Stimulated activated naive CD8-positive, alpha-beta T cell treated with anti-CD3 and anti-CD28 coated beads, Interleukin-15, Interleukin-2, amounts not matched to agents 100 U/mL and 50 U/mL, for 24 hours (primary cell): ENCODE measurements at places on chromosomes 5 and 9.

- DNase-seq, result no peak
Measured at GRCh38 chr9:94478755-94479730, 75.8 kb upstream of the PCAT7 start.

DNA sequence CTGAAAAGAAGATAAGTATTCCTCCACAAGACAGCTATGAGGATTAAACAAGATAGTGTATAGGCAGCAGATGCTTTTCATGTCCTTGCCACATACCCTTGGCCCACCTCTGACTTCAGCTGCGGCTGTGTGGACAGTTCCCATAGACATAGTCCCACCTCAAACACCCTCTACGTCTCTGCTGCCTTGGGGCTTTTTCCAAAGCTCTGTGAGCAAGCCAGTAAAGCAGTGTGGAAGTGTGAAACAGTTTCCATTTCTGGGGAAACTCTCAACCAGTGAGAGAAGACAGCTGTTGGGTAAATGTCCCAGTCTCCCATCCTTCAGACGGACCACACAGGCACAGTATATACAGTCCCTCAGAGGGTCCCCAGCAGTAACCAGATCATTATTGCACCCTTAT is 125.5 kb downstream of the CDK5RAP2 start:
- DNase-seq, result no peak

- DNase-seq, result no peak
Measured at GRCh38 chr9:35273591-35273990, 111.8 kb downstream of the UNC13B start.

DNA sequence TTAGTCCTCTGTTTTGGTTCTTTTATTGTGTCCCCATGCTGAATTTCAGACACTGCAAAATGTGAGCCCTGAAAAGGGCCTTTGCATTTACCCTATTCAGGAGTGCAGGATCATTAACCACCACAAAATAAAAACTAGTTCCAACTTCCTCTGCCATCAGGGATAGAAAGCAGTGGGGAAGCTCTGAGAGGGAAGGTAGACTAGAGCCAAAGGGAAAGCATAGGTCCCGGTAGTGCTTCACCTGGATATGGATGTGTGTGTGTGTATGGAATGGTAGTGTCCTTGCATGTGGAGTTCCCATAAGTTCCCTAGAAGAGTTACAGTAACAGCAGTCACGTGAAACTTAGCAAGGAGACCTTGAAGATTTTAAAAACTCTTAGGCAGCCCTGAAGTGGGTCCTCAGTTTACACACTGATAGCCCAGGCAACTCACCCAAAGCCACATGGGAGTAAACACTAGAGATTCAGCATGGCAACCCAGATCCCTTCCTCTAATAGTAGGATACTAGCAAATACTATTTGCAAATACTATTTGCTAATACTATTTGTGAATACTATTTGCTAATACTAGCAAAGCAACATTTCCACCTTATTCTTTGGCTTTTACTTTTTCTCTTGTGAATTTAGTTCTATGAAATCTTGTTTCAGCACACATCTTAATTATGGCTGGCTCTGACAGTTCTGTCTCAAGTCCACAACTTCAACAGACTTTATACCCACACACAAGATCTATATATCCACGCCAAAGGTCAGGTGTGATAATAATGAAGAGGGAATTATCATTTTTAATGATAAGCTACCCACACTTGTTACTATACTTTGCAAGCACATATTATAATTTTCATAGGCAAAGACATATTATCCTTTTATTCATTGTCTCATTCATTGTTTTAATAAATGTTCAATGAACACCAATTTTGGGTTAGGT is 70.4 kb upstream of the IFNE start:
- DNase-seq, result no peak

- no peak for DNase-seq
Measured at GRCh38 chr9:5813824-5814223, 19.1 kb downstream of the ERMP1 start.

- no peak for DNase-seq
Measured at GRCh38 chr5:33184367-33184766, 256.4 kb upstream of the TARS1 start.

DNA sequence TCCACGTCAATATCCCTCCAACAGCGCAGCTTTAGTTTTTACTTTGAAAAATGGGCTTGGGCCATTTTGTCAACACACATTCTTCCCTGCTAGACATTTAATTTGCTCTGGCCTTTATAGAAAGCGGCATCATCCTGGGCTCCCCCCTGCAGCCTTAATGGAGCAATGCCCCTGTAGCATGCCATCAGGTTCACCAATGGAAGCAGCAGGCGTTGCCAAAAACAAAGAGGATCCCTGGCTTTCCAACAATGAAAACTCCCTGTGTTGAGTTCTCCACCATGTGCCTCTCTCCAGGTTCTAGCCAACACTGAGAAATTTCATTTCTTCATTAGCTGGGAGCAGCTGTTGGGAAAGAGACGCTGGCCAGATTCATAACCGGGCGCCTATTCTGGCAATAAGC is 139.5 kb downstream of the ZNF622 start:
- no peak for DNase-seq
